Muscle of back (tissue), 13 donors: ENCODE measurements at places on chromosomes 5 and 9. TPM values are rescaled to one million over a fixed set of nuclear protein-coding genes. Genes with fewer than 3 reads are reported as not detected.
A peak's percentile ranks its signal among the peaks of the same experiment; 100 is the strongest.

LHX3 gene
- 0.28 TPM for polyA plus RNA-seq

DNA sequence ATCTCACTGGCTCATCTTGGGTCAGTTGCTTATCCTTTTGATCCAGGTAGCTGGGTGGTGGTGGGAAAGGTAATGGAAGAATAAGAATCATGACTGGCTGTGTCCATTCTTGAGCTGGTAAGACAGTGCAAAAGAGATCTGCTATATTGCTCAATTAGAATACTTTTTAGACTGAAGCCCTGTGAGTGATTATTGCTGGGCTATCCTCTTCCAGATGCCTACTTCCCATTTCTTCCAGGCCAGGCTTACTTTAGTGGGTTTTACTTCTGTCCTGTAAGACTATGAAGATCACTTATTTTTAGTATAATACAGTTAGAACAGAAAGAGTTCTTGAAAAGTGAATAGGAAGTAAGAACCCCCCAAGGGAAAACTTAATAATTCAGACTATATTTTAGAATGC, 7.2 kb downstream of the MARCHF6 start:
- DNase-seq: no peak

LRRC19 gene
- polyA plus RNA-seq: 0.13 TPM

DNA sequence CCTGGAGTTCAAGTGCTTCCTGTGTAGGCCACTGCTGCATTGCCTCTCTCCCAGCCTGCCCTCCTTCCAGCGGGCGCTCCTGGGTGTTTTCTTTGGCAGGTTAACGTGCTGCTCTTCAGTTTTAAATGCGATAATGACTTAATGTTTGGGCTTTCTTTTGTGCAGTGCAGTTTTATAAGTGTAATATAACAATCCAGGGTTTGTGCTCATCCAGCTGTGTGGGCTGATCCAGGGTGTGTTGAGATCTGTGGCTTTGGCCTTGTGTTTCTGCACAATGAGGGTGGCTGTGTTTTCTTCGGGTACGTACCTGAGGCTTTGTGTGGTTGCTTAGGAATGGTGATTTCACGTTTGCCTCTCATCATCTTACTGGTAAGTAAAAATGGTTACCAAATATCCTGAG, 50.6 kb downstream of the PCSK5 start:
- peak; percentile 44 for DNase-seq

DNA sequence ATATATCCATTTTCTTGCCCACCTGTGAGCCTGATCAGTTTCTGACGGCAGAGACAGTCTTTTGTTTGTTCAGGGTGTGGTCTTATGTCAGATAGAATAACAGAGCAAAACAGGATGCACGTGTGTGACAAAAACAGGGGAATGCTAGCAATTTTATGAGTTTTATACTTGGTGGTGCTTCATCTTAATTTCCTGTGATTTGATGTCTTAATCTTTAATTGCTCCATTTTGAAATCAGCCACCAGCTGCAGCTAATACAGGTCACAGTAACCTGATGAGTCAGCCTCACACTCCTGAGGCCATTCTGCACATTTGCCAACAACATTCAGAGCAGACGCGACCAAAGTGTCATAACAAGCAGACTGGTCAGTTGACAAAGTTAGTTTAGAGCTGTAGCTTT, 42.3 kb upstream of the JMY start:
- no peak for DNase-seq

DNA sequence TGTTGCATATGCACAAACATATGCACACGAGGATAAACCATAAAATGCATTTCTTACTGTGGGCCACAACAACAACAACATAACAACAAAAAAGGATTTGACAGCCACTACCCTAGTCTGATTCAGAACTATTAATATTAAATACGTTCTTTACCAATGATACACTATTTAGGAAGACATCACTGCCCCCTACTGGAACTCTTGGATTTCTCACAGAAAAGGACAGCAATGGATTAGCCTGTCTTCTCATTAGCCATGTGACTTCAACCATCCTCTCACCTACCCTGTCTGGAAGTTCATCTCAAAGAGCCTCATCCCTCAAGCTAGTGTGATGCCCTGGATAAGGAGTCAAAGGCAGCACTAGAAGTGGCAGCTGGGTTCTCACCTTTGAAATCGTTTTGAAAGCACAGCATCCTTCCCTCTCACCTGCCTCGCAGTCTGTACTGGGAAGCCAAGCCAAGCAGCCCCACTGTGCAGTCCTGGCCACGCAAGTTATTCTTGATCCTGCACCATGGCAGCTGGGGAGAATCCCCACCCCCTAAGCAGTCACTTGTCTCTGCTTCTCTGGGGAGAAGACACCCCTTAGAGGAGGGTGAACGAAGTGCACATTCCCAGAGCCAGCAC, 64.6 kb downstream of the SH3TC2 start:
- no peak for DNase-seq

SURF1 gene
- 29.9 TPM for polyA plus RNA-seq

DNA sequence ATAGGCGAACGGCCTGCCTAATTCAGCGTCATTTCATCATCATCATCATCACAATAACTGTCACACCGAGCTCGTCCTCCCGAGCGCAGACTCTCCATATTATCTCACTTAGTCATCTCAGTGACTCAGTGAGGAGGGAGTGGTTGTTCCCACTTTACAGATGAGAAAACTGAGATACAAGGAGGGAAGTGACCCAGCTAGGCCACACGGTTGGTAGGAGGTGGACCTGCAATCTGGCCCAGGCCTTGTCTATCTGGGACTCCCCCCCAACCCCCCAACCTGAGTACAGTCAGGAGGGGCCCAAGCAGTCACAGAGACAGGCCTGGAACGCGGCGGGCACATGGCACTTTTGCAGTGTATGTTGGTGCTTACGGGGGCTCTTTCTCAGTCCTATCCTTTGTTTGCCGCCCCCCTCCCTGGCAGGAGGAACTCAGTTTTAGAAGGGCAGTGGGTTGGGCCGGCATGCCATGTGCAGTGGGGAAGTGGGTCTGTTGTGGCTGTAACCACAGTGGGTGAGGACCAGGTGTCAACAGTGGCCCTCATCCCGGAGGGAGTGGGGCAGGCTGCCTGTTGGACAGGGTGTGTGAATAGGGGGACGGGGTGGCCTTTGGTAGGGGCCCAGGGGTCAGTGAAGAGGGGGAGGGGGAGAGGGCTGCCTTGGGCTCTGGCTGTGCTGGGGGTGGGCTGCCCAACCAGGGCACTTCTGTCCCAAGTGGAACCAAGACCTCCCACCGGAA, 1.7 kb upstream of the RXRA start:
- DNase-seq: no peak

S100Z gene
- 0.34 TPM for polyA plus RNA-seq

DNA sequence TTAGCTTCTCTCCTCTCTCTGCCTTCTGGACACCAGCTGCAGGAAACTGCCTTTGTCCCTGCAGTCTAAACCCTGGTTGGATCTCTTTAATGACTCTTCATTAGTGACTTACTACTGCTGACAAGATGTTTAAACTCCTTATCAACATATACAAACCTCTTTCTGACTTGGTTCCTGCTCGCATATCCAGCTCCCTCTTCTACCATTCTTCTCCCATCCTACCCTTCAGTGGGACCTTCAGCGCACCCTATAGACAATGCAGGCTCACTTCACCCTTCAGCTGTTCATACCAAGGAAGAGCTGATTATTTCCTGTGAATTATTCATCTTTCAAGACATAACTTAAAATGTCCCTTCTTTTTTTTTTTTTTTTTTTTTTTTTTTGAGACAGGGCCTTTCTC, 436.5 kb downstream of the KIAA0825 start:
- DNase-seq: no peak

- no peak for DNase-seq
Measured at GRCh38 chr5:122420091-122420490, 108.1 kb downstream of the SNCAIP start.

PAX5 gene
- 0.01 TPM for polyA plus RNA-seq

TNFSF15 gene
- 0.11 TPM for polyA plus RNA-seq

GRCh38 chr5:1118738-1119137, 6.9 kb upstream of the SLC12A7 start:
- no peak for DNase-seq

DNA sequence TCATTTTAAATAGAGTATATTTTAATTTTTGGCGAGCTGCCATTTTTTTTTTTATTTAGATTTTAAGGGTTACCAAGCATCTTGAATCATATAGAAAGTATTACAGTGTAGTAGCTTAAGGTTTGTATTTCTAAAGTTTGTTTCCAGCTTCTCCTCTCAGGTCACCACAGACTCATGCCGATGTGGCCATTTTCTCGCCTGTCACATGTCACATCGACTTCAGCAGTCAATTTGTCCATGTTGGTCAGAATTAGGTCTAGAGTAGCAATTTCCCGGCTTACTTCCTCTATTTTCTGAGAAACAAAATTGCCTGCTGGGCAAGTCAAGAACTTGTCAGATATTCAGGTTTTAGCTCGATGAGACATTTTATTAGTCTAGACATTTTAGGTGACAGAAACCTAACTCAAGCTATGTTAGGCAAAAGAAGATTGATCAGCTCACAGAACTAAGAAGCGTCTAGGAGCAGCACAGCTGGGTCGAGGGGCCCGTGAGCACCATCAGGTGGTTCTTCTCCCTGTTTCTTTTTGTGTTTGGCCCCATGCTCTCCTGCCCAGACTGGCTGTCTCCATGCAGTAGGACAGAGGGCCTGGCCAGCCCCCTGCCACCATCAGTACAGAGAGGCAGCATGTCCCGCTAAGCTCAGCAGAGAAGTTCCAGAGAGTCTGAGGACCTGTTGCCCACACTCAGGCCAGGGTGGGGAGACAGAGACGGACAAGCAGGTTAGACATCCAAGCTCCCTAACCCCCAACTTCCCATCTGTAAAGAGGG, 48.4 kb upstream of the AFAP1L1 start:
- DNase-seq: no peak

ANKRD31 gene
- polyA plus RNA-seq: 0.32 TPM
